ENCODE measurements at places on chromosomes 7 and 10.

- DNase-seq: no peak
These were observed 123.3 kb downstream of the PAXIP1 start for GRCh38 chr7:154879629-154880028.

DNA sequence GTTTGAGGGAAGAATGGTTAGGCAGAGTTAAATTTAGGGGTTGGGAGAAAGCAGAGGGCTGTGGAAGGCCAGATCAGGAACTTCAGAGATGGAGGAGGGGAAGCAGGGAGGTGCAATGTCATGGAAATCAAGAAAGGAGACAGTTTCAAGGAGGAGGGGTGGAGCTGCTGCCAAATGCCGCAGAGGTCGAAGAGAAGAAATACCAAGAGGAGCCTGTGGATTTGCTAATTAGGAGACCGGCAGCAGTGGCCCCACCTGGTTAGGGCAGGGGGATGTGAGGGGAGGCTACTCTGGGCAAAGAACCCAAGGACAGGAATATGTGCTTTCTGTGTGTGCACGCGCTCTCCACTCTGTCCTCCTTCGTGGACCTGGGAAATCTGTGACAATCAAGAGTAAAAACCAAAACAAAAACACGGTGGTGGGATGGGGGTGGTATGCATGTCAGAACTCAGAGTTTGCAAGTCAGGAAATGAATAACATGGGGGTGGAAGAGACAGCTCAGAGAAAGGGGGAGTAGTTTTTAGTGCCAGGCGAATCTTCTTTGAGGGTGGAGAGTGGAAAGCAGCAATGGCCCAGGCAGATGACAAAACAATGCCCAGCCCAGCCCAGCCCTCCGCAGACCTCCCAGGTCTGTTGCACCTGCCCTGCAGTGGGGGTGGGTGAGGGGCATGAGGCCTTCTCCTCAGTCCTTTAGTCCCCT, 102.9 kb upstream of the PAX2 start:
- DNase-seq: no peak

- DNase-seq: no peak
These were observed 182.5 kb upstream of the PRSS58 start for GRCh38 chr7:142440219-142440905.

GRCh38 chr7:65809982-65810288, 62.9 kb upstream of the VKORC1L1 start:
- DNase-seq: no peak

DNA sequence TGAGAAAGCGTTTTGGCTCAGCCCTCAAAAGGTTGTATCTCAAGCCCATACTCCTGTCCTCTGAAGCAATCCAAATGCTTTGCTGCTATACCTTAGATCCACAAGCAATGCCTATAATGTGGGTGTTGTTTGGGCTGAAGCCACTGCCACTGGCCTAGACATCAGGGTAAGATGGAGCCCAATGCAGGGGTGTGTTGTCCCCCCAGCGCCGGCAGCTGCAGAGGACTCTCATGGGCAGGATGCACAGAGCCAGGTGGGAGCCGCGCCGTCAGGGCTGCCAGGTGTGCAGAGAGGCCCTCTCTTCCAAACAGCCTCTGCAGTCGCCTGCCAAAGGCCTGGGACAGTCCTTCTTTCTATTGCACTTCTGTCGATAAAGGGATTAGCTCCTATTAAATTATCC, 205.2 kb upstream of the SHH start:
- no peak for DNase-seq

GRCh38 chr7:68364886-68365625, 1233.2 kb upstream of the AUTS2 start:
- no peak for DNase-seq

- no peak for DNase-seq
These were observed 745.1 kb upstream of the LRRTM3 start for GRCh38 chr10:66180581-66181318.

- no peak for DNase-seq
These were observed 34.1 kb downstream of the NOC3L start for GRCh38 chr10:94328613-94329012.
